ENCODE measurements at places on chromosomes 6 and 20.

DNA sequence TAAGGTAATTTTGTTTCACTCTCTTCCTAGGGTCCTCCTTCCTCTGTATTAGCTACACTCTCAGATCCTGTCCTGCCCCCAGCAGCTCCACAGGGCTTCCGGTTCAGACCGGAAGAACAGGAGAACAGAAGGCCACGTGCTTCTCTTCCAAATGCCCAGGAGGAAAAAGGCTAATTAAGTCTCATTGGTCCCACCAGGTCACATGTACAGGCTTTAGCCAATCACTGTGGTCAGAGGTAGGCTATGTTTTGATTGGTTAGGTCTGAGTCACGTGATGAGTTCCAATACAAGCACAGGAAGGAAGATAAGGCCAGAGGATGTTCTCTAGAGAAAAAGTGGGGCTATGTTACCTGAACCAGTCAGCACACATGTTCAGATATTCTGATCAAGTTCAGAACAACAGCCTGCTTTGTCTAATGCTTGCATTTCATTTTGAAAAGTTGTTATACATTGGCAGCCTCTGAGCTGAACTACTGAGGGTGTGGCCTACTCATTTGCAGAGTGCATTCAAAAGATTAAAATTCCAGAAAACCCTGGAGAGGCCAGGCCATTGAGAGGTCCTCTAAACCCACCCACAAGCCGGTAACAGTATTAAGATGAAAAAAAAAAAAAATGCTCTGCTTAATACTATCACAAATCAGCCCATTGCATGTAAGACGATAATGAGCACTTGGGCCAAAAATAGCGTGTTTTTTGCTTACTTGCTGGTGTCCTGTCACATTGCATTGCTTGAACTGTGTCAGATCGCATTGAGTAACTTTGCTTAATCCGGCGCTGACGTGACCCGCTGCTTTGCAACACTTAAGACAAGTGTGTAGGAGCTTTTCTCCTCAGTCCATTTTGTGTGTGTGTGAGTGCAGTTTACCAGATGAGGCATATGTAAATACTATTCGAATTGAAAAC lies 170.3 kb downstream of the TSHZ2 start:
- no peak for DNase-seq

DNA sequence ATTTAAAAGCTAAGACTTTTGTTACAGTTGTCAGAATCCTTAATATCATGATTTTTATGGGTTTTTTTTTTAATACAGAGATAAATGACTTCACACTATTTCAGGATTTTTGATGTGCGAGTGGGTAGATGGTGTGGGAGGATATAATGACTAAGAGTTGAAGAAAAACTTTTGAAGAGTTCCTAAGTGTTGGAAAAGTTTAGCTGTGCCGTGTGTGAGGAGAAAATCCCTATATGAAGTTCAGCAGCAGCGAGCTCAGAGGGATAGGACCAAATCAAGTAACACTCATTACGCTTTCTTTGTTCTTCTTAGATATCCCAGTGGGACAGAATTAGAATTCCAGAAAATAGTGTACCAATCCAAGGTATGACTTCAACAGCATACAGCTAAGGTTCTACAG lies 34.1 kb downstream of the PDE10A start:
- no peak for DNase-seq

DNA sequence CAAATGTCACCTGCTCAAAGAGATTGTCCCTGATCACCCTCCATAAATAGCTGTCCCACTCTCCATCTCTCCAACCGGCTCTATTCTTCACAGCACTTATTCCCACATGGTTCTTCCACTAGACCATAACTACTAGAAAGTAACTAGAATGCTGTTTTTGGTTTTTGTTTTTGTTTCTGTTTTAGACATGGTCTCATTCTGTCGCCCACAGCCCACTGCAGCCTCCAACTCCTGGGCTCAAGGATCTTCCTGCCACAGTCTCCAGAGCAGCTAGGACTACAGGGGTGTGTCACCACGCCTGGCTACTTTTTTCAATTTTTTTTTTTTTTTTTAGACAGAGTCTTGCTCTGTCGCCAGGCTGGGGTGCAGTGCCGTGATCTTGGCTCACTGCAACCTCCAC lies 12.2 kb downstream of the MMP24 start:
- DNase-seq, result no peak

DNA sequence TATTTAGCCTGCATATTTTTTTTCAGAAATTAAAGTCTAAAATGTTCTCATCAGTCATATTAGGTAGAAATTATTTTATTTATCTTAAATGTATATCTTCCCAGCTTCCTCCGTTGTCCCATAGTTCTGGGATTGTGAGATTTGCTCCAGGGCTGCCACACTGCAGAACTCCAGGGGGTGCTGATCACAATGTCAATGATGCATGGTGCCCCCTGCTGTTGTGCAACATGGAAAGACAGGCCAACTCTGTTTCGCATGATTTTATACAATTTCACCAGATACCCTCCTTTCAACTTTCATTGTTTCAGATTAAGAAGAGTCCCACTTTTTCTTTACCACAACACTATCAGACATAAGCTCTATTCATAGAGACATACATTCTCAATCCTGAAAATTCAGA lies 35.9 kb downstream of the ID4 start:
- DNase-seq, result no peak

DNA sequence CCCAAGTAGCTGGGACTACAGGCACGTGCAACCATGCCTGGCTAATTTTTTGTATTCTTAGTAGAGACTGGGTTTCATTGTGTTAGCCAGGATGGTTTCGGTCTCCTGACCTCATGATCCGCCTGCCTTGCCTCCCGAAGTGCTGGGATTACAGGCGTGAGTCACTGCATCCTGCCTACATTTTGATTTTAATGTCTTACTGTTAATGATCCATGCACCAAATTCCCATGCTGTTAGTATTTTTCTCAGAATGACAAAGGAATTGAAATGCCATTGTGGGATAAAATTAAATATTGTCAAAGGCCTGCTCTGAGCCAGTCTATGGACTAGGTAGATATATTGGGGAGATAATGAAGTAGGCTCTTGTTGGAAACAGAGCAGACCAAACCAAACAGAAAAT lies 28.2 kb downstream of the CBFA2T2 start:
- DNase-seq, result no peak

- DNase-seq, result no peak
Measured at GRCh38 chr20:47799116-47799715, 13.9 kb upstream of the SULF2 start.

GRCh38 chr6:125169058-125169457 lies 15.5 kb downstream of the TPD52L1 start:
- DNase-seq, result no peak

- DNase-seq, result no peak
Measured at GRCh38 chr6:112640891-112641290, 293.8 kb downstream of the RFPL4B start.

- DNase-seq, result no peak
Measured at GRCh38 chr6:43993881-43994523, 133.2 kb downstream of the MRPL14 start.

DNA sequence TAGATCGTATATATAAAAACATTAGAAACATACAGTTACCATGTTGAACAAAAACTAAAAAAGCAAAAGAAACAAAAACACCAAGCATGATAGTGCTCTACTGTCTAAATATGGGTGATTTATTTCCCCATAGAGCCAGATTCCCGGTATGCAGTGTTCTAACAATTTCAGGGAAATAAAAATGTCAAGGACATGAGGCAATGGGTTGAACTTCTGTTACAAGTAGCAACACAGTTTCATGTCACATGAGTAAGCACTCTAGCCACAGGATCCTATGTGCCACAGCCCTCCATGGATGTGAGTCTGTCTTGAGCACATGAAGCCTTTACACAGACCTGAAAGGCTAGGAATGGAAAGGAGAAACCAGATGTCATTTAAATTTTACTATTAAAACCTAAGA lies 96.0 kb downstream of the MAP3K5 start:
- no peak for DNase-seq

GRCh38 chr6:9307786-9308185 lies 872.4 kb upstream of the SLC35B3 start:
- no peak for DNase-seq

DNA sequence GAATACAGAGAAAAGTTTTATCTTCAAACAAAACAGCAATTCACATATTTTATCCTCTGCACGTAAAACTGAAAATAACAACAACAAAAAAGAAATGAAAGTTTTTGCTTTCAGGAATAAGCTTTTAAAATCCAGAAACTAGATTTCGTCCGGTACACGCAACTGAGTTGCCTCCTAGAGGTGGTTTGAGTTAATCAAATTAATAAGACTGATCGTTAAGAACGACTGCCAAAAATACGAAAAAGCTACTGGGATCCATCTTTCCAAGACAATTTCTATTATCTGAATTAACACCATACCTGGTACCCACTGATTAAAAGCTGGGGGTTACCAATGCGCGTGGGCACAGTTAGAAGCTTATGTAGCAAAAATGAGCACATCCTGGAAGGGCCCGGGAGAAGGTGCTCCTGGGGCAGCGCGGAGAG lies 669 bp downstream of the PDCD2 start:
- no peak for DNase-seq

- DNase-seq, result no peak
Measured at GRCh38 chr20:29874476-29875202, 1382.8 kb upstream of the DEFB115 start.

DNA sequence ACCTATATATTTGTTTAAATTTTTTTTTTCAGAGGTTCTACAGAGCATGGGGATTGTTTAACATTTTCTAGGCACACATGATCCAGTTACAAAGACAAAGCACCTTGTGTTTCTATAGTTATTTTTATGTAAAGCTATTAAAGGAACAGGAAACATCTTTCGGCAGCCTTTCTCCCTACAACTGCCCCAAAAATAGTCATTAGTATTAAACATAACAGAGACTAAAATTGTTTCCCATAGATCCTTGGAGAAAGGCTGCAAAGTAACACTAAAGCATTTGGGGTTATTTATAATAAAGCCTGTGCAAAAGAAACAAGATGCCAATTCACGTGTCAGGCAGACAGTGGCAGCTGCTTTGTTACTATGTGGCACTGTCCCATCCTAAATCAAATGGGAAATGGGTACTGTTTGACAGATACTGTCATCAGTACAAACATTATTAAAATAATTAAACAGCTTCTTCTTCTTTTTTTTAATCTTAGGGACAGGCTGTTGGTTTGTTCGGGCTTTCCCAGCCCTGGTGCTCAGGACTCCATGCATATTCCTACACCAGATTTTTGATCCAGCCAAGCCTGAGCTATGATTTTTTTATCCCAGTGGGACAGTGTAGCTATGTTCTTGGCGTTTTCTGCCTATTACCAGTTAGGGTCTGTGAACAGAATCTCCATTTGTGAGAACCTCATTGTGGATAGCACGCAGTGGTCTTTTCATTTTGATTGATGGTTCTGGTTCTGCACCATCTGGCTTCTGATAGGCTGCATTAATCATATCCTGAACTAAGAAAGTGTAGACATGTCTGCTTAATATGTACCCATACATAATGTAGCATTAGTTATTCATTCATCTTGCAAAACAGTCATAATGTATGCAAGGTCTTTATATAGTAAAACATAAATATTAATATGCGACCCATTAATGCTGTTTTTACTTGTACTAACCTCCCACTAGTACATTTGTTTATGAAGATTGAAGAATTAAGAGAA lies 460.4 kb upstream of the SOX4 start:
- no peak for DNase-seq

DNA sequence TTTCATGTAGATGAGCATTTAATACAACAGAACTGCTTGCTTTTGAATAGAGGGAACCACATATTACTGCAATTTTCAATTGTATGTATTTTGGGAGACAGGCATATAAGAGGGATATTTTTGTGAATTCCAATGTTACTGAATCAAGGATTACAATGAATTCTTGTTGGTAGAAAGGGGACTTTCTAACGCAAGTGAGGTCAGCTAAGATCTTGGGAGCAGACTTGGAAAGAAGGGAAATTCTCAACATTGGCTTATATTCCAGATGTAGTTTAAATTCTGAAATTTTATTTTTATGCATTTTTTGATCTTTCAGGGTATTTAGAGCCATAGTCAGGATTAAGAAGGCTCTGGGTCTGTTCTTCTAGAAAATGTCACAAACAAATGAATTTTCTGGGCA lies 43.3 kb upstream of the CTAGE9 start:
- DNase-seq, result no peak

DNA sequence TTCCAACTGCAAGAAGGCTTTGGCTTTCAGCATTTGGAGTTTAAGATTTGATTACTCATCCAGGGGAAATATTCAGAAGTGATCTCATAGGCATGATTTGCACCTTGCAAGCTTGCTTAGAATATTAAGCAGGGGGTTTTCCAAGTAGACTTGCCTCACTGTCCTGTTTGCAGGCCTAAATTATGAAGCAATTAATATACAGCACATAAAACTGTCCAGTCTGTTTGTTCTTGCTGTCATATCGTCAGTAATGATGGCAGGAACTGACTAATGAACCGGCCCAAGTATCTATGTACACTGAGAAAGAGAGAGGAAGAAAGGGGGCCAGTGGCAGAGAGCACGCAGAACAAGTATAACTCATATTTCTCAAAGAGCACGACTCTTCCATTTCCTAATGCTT lies 212.5 kb upstream of the SUPT3H start:
- no peak for DNase-seq

- no peak for DNase-seq
Measured at GRCh38 chr20:24675651-24676352, 206.4 kb downstream of the SYNDIG1 start.

- no peak for DNase-seq
Measured at GRCh38 chr6:14863902-14864850, 381.7 kb upstream of the JARID2 start.

DNA sequence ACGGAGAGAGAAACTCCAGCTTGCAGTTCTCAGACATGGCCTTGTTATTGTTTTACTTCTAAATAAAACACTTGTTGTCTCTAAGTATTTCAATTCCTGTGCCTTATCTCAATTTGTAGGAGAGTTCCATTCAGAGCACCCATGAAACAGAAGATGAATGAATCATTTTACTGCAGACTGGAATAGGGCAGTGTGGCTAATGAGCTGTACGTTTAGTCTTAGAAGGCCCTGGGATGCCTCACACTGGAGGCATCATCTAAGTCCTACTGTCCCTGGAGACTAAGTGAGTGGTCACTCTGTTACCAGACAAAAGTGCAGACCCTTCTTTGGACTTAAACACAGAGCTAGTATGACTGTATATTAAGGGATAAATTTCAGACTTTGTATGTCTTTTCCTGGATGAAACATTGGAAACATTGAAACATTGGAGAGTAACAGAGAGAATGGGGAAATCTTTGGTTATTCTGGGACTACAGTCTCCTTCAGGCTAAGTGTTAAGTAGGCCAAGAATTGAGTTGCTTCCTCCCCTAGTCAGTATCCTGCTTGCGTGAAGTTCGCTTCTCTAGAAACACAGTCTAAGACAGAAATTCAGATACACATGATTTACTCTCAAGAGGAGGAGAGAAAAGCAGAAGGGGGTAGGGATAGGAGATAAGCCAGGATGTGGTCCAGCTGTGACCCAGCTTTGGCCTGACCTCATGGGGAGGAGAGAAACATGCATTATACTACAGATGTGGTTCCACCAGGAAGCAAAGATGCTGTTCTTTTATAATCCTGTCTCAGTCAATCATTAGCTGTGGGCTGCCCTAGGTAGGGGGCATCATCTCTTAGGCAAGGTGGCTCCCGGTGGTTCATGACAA lies 167.4 kb upstream of the BMP2 start:
- DNase-seq, result no peak

GRCh38 chr20:58407966-58408557 lies 19.0 kb downstream of the VAPB start:
- DNase-seq, result no peak

Measured in T follicular helper cell (primary cell).